ENCODE measurements at places on chromosomes 7 and 10.
A peak's percentile ranks its signal among the peaks of the same experiment; 100 is the strongest.

DNA sequence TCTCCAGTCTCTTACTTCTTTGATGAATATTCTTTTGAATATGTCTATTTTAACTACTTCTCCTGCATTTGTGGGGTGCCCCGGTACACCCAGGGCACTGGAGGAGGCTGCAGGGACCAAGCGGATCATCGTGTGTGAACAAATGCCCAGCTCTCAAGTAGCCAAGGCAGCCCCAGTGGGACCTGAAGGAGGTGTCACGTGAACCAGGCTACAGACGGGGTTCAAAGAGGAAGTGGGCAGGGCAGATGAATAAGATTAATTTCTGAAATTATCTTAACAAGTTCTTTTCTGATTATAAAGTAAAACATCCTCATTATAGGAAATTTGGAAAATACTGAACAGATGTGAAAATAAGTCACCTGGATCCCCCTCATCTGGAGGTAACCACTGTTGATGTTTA, 78.4 kb upstream of the DUSP5 start:
- no peak for DNase-seq

DNA sequence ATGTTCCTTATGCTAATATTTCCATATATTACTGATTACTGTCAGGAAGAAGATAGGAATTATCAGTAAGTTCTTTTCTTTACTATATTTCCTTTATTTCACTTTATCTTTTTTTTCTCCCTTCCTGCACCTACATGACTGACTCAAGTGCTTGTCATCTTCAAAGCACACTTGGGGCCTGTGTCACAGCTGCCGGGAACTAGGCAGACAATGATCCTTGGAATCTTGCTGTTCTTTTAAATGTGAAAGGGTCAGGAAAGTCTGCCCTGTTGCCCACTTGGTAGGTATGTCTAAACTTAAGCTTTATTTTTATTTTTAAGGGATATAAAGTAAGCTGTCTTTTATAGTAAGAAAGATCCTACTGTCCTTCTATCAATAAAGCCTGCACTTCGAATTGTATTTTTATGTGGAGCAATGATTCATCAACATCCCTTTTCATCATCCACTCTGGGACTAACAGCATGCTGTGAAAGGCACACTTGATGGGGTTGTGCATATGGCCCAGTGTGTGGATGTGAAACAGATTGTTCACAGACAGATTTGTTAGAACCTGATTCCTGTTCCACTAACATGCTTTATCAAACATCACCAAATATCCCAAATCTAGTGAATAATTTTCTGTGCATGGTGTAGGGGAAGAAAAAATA, 556.9 kb downstream of the DNAJB9 start:
- DNase-seq = no peak

DNA sequence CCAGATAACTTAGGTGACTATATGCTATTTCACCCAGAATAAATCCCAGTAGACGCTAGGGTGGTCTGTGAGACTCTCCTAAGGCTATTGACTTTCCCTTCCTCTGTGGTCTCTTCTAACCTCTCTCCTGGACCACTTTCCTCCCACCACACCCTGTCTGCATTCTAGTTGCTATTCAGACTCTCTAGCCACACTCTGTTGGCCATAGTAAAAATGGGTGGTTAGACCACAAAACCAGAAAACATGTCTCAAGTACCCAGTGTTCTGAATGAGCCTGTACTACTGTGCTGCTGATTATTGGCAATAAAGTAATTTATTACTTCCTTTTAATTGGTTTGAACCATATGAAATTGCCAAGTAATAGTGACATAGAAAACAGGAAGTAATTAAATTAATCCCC, 240.8 kb downstream of the KIF20B start:
- no peak for DNase-seq

GRCh38 chr10:101845893-101846292, 2.3 kb upstream of the KCNIP2 start:
- no peak for DNase-seq

DNA sequence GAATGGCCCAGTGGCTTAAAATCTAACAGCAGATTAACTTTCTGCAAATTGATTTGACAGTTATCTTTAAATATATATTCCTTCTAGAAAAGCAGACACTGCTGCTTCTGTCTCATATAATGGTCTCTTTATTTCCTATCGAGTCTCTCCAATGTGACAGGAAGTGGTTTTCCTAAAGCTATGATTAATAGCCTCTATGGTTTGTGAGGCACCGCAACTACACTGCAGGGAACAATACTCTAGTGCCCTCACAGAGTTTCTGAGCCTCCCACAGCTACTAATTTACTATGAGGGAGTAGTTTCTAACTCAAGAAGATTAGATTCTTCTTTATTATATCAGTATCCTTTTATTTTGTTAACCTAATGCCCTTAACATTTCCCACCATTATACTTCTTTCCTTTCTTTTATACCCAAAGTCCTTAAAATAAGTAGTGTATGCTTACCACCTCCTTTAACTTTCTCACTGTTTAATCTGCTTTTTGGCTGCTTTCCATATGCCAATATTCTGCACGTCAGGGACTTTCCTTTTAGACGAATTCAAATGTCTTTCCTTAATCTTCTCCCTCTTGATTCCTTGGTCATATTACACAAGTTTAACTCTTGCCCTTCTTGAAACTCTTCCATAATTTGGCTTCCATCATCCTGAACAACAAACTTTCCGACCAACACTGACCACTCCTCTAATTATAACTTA, 23.8 kb upstream of the AHR start:
- no peak for DNase-seq

DNA sequence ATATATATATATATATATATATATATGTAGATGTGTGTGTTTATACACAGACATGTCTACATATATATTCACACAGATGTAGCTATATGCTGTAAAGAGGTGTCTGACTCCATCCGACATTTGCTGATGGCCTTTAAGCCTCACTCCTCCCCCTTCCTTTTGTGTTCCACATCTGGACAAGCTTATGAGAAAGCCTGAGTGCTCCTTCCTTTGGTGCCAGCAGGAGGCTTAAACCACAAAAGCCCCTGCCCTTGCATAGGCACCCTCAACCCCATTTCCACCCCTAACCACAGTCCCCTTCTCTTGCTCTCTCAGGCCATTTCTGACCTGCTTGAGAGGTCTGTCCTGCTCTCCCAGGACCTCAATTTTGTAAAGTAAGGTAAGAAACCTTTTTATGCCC, 98.7 kb downstream of the SVOPL start:
- DNase-seq = no peak

DNA sequence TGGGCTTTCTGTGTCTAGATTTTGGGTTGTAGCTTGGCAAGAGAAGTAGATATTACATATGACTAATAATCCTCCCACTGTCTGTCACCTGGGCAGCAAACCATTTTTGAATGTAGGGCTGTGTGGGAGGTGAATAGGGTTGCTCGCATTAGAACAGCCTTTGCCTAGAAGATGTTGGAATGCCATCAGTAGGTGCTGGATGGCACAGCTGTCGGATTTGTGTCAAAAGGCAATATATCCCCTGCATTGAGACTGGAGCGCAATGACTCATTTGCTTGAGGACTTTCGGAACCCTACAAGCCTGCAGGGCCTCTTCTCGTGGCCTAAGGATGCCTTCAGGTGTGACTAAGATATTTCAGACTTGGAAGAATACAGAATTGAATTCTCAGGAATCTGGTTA, 323.8 kb downstream of the GPR158 start:
- no peak for DNase-seq

GRCh38 chr7:41098402-41098801, 604.5 kb downstream of the INHBA start:
- DNase-seq = no peak

DNA sequence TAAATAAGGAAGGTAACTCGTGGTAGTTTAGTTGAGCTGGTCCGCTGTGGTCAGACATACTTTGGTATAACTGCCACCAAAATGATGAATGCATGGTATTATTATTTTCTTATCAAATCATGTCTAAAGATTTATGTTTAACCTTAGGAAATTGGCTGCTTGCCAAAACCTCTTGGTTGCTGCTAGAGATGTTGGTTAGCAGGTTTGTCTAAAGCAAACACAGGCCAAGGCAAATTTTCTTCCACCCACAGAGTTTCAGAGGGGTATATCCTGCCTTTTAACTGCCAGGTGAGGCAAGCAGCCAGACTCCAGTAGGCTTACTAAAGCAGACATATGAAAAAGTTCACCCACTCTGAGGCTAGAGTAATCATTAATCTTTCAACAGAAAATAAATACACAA, 101.4 kb downstream of the SEMA3E start:
- no peak for DNase-seq

DNA sequence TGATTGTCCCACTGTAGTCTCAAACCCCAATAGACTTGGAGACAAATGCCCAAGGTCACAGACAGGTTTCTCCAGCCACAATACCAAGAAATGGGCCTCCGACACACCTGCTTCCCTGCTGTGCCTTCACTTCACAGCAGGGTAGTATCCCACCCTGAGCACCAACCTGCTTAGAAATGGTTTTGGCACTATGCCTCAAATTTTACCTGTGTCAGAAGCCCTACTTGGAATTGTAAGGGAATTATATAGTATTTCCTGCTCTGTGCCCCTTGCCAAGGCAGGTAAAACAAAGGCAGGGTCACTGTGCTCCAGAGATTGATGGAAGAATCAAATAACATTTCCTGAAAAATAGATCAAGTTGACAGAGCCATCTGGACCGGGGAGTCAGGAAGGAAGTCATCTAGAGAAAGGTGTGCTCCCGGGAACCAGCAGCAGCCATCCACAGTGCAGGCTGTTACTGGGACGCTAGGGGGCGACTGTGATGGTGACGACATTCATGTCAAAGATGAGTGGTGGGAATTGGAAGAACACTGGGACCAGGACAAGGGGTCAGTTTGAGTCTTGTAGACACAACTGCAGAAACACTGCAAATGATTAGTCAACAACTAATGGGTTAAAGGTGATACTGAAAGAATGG, 117.8 kb upstream of the AKR1E2 start:
- DNase-seq = no peak

GRCh38 chr10:108852211-108852610, 1071.1 kb downstream of the XPNPEP1 start:
- no peak for DNase-seq

- DNase-seq = no peak
Observed at GRCh38 chr7:92276460-92276864, 30.7 kb downstream of the ANKIB1 start.

GRCh38 chr7:25325186-25325757, 97.0 kb upstream of the NPVF start:
- DNase-seq = no peak

- no peak for DNase-seq
Observed at GRCh38 chr10:87068281-87068680, 26.4 kb downstream of the GLUD1 start.

GRCh38 chr7:118085000-118085399, 99.0 kb upstream of the LSM8 start:
- DNase-seq = no peak

DNA sequence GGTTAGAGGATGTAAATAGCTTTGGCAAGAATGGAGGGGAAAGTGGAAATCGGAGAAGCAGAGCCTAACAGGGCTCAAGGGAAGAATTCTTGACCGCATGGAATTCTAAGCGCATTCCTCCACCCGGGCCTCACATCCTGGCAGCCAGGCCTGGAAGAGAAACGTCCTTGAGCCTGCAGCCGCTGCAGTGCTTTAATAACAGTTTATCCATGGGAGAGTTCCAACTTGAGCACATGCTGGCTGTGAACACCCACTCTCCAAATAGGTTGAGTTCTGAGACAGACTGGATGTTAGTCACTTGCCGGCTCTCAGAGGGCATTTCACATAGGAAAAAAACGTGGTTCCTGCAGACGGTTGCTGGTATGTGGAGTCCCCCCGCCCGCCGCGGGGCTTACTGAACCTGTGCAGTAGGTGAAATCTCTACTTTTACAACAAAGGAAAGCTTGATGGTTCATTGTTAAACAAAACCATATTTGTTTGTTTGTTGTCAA, 61.4 kb upstream of the STEAP1B start:
- peak; percentile 99 for DNase-seq

GRCh38 chr7:150957133-150958020, 20.7 kb downstream of the KCNH2 start:
- DNase-seq = no peak

GRCh38 chr7:102204212-102204611, 82.5 kb upstream of the SH2B2 start:
- DNase-seq = no peak

- DNase-seq = no peak
Observed at GRCh38 chr7:98621573-98622482, 4.7 kb downstream of the NPTX2 start.

DNA sequence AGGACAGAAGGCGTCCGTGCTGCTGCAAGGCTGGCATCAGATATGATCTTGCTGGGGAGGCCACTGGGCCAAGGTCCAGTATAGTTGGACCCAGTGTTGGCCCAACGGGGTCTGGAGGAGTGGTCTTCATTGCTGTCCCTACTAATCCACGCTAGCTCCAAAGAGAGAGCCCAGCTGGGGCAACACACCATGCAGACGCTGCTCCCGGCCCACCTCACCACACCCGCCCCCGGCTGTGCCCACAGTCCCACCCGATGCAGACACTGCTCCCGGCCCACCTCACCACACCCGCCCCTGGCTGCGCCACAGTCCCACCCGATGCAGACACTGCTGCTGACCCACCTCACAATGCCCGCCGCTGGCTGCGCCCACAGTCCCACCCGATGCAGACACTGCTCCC, 121.5 kb downstream of the VIPR2 start:
- no peak for DNase-seq

DNA sequence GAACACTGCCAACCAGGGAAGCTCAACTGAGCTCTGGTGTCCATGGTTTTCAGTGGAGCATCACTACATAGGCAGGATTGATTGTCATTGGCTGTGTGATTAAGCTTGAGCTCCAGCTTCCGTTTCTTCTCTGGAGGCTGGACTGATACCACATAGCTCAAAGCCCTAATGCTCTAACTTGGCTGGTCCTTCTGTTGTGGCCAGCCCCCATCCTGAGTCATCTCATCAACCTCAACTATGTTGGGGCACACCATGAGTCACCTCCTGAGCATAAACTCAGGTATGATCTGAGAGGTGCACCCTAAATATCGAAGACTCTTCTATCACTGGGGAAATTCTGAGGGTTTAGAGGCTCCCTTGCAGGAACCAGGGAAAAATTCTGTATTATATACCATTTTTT, 114.5 kb upstream of the INHBA start:
- no peak for DNase-seq

DNA sequence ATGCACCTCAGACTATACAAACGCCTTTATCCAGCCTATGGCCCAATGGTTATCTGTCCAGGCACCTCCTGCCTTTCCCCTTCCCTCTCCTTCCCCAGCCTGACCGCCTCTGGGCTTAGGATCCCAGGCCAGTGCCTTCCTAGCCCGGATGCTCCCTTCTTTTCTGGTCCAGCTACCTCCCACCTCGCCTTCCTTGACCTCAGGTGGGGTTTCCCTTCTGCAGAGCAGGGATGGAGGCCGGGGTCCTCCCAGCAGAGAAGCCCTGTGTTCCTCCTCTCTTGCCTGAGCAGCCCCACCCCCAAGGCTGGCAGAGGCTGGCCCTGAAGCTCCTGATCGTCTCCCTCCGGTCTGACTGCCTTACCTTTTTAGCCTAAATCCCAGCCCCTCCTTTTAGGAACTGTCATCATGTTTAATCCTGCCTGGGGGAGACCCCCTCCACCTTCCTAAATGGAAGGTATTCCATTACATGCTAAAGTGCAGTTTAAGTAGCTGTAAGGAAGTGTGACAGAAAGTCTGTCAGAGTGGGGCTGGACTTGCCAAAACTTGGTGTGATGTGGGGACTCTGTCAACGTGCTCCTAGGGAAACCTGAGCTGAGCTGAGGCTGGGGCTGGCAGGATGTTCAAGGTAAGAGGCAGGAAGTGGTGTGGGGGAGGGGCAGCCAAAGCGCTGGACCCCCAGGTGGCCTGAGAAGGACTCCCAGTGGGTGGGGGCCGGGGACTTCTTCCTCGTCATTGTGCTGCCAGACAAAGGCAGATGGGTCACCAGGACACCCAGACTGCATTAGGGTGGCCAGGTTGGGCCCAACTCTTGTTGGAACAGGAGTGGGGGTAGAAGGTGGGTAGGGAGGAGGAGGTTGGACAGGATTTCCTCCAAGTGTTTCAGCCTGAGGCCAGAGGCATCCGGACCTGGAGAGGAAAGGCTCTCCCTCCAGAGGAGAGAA, 39.5 kb downstream of the LBX1 start:
- no peak for DNase-seq
